ENCODE measurements at places on chromosomes 6 and 20. TPM values are rescaled to one million over a fixed set of nuclear protein-coding genes. Genes with fewer than 3 reads are reported as not detected.

LRRN4 gene
- 1.2 TPM for total RNA-seq

DNA sequence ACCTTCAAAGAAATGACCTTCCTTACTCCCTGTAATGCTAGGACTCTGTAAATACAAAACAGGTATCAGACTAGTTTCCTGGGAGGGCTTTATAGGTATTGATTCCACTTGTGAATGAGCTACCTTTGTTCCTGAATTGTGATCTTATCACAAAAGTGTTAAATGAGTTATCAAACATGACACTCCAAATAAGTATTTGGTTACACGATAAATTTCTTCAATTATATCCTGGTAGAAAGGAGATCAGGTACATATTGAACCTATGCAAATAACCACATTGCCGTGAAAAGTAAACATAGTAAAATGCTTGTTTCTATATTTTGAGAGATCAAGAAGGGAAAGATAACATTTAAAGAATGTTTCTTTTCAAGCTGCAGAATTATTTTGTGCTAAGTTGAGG is 285.3 kb downstream of the HIVEP2 start:
- DNase-seq = no peak

- no peak for DNase-seq
Measured at GRCh38 chr6:91506509-91506908, 919.6 kb upstream of the MAP3K7 start.

- DNase-seq = peak; percentile 66
Measured at GRCh38 chr6:149182262-149182661, 135.2 kb upstream of the TAB2 start.

- DNase-seq = no peak
Measured at GRCh38 chr6:42201382-42201781, 6.6 kb upstream of the GUCA1B start.

IL17F gene
- total RNA-seq = not detected

GRCh38 chr6:11778648-11779328 is at the start of gene ADTRP:
TSS of gene ADTRP (minus strand) at chr6:11778803. CDS start at chr6:11778759, 44 bp downstream.
- no peak for DNase-seq

- no peak for DNase-seq
Measured at GRCh38 chr20:49303065-49303552, 25.3 kb upstream of the ZNFX1 start.

- DNase-seq = no peak
Measured at GRCh38 chr6:33957131-33957891, 153.5 kb upstream of the MLN start.

SCAF8 gene
- 69.3 TPM for total RNA-seq

GRCh38 chr20:2846698-2847097 is 6.2 kb downstream of the VPS16 start:
- DNase-seq = no peak

SULF2 gene
- total RNA-seq = 99.1 TPM

DNAH8 gene
- 0.03 TPM for total RNA-seq

UST gene
- 23.2 TPM for total RNA-seq

Measured in uterus (tissue), 4 donors.